HCEC 1CT (cell line): ENCODE measurements at places on chromosomes 4 and X.

DNA sequence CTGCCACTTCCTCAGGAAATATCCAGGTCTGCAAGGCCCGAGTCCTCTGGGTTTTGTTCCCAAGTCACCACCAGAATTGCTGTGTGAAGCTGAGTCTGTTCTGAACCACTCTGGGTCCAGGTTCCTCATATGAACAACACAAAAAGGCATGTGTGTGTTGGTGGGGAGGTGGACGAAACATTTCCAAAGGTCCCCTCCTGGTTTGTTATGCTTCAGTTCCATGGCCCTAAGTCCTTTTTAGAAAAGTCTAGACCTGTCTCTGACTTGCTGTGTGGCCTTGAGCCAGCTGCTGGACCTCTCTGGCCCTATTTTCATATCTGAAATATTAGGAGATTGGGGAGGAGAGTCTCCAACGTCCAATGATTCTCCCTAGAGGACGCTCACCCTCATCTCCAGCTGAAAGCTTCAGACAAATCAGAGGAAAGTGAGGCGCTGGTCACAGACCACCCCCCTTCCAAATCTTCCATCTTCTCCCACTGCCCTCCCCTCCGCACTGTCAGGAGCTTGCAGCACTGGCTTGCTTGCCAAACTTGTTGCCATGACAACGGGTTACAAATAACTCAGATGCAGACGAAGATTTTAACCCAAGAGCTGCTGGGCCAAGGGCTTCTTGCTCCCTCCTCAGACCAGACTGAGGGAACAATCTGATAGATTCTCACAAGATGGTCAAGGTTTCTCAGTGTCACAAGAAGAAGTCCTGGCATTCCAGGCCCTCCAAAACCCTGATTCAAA, 64.5 kb downstream of the SMC1A start:
- DNase-seq = no peak

- no peak for DNase-seq
Observed at GRCh38 chr4:5622596-5622995, 85.8 kb downstream of the EVC2 start.

- DNase-seq = no peak
Observed at GRCh38 chrX:48786341-48786800, at the start of gene GATA1. GATA1 (plus strand) TSS chrX:48786590; CDS start chrX:48791110, 4,520 bp downstream.

GRCh38 chrX:23631136-23631535, 36.2 kb upstream of the PRDX4 start:
- no peak for DNase-seq

- DNase-seq = no peak
Observed at GRCh38 chrX:47723689-47724088, 64.7 kb upstream of the UXT start.

- DNase-seq = no peak
Observed at GRCh38 chr4:772776-773175, 53.2 kb downstream of the CPLX1 start.

- peak; percentile 26 for DNase-seq
Observed at GRCh38 chr4:47668810-47669408, 169.0 kb downstream of the CORIN start.

DNA sequence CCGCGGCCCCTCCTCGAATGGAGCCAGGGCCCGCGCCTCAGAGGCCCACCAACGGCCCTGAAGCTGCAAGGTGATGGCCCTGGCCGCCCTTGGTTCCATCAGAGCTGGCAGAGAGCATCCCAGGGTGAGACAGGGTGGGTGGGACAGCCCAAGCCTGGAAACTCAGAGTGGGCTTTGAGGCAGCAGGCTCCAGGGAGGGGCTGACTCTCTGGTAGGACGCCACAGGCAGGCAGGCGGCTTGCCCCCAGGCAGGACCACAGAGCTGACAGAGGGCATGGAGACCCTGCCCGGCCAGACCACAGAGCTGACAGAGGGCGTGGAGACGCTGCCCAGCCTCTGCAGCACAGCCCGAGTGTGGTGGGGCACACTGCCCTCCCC, 4.8 kb downstream of the MYL5 start:
- no peak for DNase-seq

- DNase-seq = no peak
Observed at GRCh38 chr4:82276332-82276640, 97.5 kb downstream of the HNRNPD start.

- DNase-seq = no peak
Observed at GRCh38 chrX:38142610-38143009, 78.1 kb downstream of the SRPX start.
